ENCODE measurements at places on chromosomes 11 and 22.

DNA sequence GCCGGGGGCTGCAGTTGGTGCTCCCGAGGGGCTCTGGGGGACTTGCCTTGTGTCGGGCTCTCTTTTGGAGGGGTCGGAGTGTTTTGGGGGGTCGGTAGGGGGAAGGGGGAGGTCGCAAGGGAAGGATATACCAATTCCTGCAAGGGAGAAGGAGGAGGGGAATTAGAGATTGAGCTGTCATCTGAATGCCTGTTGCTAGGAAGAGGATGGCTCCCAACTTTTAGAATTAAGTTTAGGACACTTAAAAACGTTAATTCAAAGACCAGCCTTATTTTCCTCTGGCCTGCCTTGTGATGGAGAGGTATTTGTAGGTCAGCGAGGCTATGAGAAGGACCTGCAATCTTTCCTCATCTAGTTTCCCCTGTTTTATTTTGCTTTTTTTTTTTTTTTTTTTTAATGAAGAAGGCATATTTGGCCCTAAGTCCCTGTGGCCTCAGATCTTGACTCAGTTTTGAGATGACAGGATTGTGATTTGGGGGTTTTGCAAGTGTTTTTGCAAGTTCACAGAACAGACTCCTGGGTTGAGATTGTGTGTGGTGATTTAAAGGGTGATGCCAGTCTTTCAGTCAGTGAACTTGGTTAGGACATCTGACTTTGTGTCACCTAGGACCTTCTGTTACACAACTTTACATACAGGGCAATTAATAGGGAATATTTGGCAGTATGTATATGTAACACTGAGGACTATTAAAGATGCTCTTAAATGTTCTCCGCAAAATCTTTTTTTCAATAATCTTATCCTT, 672 bp downstream of the TMEM135 start:
- H3K36me3 ChIP-seq: no peaks in the 10 kb centered on the region
- peaks cover 19% of the 10 kb centered on the region for H3K4me1 ChIP-seq
- H3K27me3 ChIP-seq: no peaks in the 10 kb centered on the region
- peak; percentile 48 for DNase-seq
- peak overlapping the region; percentile 99 for H3K4me3 ChIP-seq
- peak overlapping the region; percentile 24 for H3K27ac ChIP-seq

GRCh38 chr22:42283278-42284201, 13.1 kb upstream of the TCF20 start:
- peaks cover 4% of the 10 kb centered on the region for H3K27me3 ChIP-seq
- H3K4me3 ChIP-seq: peak overlapping the region; percentile 56
- DNase-seq: peak; percentile 58
- H3K36me3 ChIP-seq: no peaks in the 10 kb centered on the region
- no peaks in the 10 kb centered on the region for H3K4me1 ChIP-seq
- H3K27ac ChIP-seq: no peak overlapping the region

DNA sequence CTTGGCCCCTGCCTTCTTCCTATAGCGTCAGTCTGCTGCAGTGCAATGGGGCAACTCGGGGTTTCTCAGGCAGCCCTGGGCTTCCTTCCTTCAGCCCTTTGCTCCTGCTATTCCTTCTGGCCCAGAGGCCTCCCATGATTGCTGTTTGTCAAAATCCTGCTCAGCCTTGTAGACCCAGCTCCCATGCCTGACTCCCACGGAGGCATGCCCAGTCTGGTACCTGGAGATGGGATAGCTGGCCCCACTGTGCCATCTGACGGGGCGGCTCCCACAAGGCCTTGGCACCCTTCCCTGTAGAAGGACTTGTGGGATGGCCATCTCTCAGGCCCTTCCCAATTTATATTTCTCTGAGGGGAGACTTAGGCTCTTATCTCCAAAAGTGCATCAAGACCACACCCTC, 590 bp upstream of the CD6 start:
- H3K27me3 ChIP-seq: peaks cover 38% of the 10 kb centered on the region
- no peak for DNase-seq
- no peaks in the 10 kb centered on the region for H3K4me1 ChIP-seq
- no peak overlapping the region for H3K27ac ChIP-seq
- H3K4me3 ChIP-seq: no peak overlapping the region

GRCh38 chr11:66126808-66127555, 56.9 kb downstream of the PACS1 start:
- H3K4me1 ChIP-seq: peaks cover 44% of the 10 kb centered on the region
- no peaks in the 10 kb centered on the region for H3K27me3 ChIP-seq
- no peaks in the 10 kb centered on the region for H3K36me3 ChIP-seq
- peak overlapping the region; percentile 57 for H3K4me3 ChIP-seq
- peak overlapping the region; percentile 99 for H3K27ac ChIP-seq

DNA sequence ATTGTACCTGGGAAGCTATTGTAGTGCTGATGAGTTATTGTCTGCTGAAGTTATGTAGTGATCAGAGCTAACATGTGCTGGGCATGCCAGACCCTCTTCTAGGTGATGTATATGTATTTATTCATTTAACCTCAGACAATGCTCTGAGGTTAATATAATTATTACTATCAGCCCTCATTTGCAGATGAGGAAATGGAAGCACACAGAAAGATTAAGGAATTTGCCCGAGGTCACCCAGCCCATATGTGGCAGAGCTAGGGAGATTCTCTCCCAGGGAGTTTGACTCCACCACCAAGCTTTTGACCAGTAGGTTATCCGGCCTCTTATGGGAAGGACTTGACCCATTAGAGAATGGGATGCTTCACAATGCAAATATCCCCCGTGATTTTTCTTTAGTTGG, 114.2 kb upstream of the NAV2 start:
- no peak for DNase-seq
- H3K27me3 ChIP-seq: no peaks in the 10 kb centered on the region
- H3K36me3 ChIP-seq: no peaks in the 10 kb centered on the region

DNA sequence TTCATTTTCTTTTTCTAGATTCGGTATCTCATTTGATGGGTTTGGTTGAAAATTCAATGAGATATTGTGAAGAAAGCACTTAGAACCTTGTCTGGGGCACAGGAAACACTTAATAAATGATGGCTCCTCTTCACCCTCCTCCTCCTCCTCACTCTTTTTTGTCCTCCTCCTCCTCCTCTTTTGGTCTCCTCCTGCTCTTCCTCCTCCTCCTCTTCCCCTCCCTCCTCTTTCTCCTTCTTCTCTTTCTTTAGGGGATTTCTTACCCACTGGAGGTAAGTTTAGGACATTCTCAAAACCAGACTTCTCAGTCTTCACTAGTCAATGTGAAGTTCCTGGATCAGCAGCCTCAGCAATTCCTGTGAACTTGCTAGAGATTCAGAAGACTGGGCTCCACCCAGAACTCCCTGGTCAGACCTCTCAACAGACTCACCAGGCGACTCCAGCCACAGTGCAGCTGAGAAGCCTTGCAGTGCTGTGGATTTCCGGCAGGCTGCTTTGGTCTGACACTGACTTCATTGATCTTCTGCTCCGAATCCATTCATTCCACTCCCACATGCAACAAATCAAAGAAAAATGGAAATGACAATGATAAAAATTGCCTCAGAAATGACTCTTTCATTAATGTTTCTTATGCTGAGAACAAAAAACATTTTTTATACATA, 368.6 kb upstream of the B3GAT1 start:
- H3K27ac ChIP-seq: no peak overlapping the region
- H3K36me3 ChIP-seq: no peaks in the 10 kb centered on the region
- H3K27me3 ChIP-seq: no peaks in the 10 kb centered on the region
- no peak for DNase-seq
- no peak overlapping the region for H3K4me3 ChIP-seq

- no peaks in the 10 kb centered on the region for H3K4me1 ChIP-seq
- DNase-seq: peak; percentile 27
- no peak overlapping the region for H3K27ac ChIP-seq
- no peak overlapping the region for H3K4me3 ChIP-seq
- H3K36me3 ChIP-seq: peaks cover 10% of the 10 kb centered on the region
- no peaks in the 10 kb centered on the region for H3K27me3 ChIP-seq
Measured at GRCh38 chr22:20583471-20583922, 76.1 kb downstream of the MED15 start.

DNA sequence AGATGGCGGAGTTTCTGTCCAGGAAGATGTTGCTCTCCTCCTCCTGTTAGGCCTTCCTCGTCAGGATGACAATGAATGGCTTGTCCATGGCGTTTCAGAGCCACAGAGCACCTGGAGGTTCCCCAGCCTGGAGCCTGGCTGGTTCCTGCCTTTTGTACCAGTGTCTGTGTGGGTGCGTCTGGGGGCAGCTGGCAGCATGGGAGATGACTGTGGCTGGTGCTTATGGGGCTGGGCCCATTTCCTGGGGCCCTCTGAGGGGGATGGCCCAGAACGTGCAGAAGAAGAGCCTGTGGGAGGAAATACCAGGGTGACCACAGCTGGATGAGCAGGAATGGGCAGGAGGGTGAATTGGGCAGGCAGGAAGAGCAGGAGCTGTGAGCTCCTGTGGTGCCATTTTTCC, 6.7 kb downstream of the SLC37A2 start:
- no peaks in the 10 kb centered on the region for H3K36me3 ChIP-seq
- H3K27ac ChIP-seq: no peak overlapping the region
- H3K4me3 ChIP-seq: no peak overlapping the region
- H3K4me1 ChIP-seq: peaks cover 19% of the 10 kb centered on the region
- DNase-seq: peak; percentile 50

- no peaks in the 10 kb centered on the region for H3K36me3 ChIP-seq
- H3K27me3 ChIP-seq: no peaks in the 10 kb centered on the region
- peak overlapping the region; percentile 89 for H3K27ac ChIP-seq
- no peak overlapping the region for H3K4me3 ChIP-seq
Measured at GRCh38 chr22:42922374-42923191, 65.5 kb upstream of the ARFGAP3 start.

GRCh38 chr11:86446163-86446923, 71.7 kb downstream of the CCDC81 start:
- DNase-seq: no peak
- H3K27ac ChIP-seq: no peak overlapping the region
- H3K4me1 ChIP-seq: 0 out of 2 replicates have a peak, but pooled peaks cover under 1% of the 10 kb centered on the region
- H3K4me3 ChIP-seq: no peak overlapping the region
- no peaks in the 10 kb centered on the region for H3K36me3 ChIP-seq
- no peaks in the 10 kb centered on the region for H3K27me3 ChIP-seq

DNA sequence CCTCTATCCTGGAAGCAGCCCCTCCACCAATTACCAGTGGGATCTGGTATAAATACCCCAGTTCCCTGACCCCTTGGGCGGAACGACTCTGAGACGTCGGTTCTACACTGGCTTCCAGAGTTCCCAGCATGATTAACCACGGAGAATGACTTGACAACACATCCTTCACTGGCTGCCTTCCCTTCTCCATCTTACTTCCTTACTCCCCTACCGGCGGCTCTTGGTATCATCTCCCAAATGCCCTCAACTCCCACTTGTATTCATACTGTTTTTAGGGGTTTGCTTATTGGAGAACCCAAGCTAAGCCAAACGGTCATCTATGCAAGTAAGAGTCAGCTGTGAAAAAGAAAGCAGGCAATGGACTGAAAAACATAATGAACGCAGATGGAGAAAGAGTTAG, 56.1 kb downstream of the APOL3 start:
- no peak overlapping the region for H3K27ac ChIP-seq
- H3K4me1 ChIP-seq: no peaks in the 10 kb centered on the region

DNA sequence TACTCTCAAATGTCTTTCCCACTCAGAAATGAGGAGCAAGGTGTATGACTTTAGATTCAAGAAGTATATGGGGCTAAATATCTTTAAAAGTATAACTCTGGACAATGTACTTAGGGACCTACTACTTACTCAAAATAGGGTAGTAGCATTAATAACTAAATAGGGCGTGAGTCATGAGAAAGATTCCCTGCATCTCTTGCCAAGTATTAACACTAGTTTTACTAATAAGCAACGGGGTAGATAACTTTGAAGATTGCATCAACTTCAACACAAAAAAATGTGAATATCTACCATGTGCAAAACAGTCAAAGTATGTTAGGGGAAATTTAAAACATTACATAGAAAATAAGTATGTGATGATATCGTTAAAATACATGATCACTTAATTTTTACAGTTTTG, 99.6 kb downstream of the PGR start:
- H3K4me1 ChIP-seq: no peaks in the 10 kb centered on the region
- DNase-seq: no peak
- H3K36me3 ChIP-seq: no peaks in the 10 kb centered on the region
- no peak overlapping the region for H3K27ac ChIP-seq

GRCh38 chr22:50101870-50102565, 12.2 kb downstream of the MOV10L1 start:
- H3K4me3 ChIP-seq: no peak overlapping the region
- H3K36me3 ChIP-seq: no peaks in the 10 kb centered on the region
- DNase-seq: no peak
- no peak overlapping the region for H3K27ac ChIP-seq
- H3K27me3 ChIP-seq: peaks cover 18% of the 10 kb centered on the region

DNA sequence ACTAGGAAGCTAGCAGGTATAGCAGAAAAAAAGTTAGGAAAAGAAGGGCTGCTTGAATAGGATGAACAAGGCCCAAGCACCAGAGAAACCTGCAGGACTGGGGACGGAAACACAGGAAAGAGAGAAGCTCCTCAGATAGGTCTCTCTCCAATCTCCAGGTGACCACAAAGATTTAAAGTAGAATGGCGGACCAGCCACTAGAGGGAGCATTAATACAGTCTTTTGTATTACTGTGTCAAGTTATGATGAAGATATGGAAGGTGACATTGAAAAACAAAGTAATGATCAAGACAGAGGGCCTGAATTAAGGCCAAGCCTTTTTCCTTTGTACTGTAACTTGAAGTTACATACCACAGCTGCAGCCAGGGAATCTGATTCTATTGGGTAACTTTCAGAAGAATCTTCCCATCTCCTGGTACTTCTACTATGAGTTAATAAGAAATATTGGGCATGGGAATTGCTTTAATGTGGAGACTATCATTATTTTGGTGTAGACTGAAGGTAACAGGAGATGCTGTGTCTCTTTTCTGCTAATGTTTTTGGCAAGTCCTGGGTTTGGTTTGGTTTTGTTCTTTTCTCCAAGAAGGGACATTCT, 33.8 kb downstream of the OR2AG2 start:
- H3K36me3 ChIP-seq: no peaks in the 10 kb centered on the region
- peaks cover 7% of the 10 kb centered on the region for H3K4me1 ChIP-seq
- peak; percentile 59 for DNase-seq

GRCh38 chr11:1458340-1459218, 28.0 kb downstream of the MOB2 start:
- H3K36me3 ChIP-seq: no peaks in the 10 kb centered on the region
- no peaks in the 10 kb centered on the region for H3K4me1 ChIP-seq
- no peak overlapping the region for H3K4me3 ChIP-seq
- no peak overlapping the region for H3K27ac ChIP-seq
- peak; percentile 50 for DNase-seq
- H3K27me3 ChIP-seq: peaks cover 5% of the 10 kb centered on the region

DNA sequence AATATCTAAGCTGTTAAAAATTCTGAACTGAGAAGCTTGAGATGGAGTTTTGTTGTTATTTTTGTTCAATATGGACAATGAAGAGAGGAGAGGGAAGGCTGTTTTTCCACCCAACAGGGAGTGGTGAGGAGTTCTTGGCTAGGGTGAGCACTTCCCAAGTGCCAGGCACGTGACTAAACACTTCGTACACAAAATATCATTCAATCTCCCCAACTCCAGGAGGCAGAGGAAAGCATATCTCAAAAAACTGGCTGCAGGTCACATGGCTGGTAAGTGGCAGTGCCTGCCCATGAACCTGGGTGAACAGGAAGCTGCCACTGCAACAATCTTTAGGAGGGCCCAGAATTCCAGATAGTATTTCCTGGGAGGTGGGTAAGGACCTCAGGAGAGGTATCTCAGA, 11.6 kb downstream of the ELF5 start:
- H3K36me3 ChIP-seq: no peaks in the 10 kb centered on the region
- 0 out of 2 replicates have a peak overlapping the region, but pooled peaks have one; percentile 6 for H3K4me3 ChIP-seq
- H3K27ac ChIP-seq: peak overlapping the region; percentile 53
- peaks cover 16% of the 10 kb centered on the region for H3K4me1 ChIP-seq
- H3K27me3 ChIP-seq: no peaks in the 10 kb centered on the region

Measured in GM23248 (cell line).